ENCODE measurements at places on chromosomes 2 and 18. TPM values are rescaled to one million over a fixed set of nuclear protein-coding genes. Genes with fewer than 3 reads are reported as not detected.

HOXD4 gene
- total RNA-seq, result 0.18 TPM

RESP18 gene
- total RNA-seq, result not detected

MC4R gene
- not detected for total RNA-seq

ELAC1 gene
- total RNA-seq, result 5.4 TPM

PRKRA gene
- 43.5 TPM for total RNA-seq

RNF144A gene
- 2.8 TPM for total RNA-seq

SPC25 gene
- 0.28 TPM for total RNA-seq

PDCD1 gene
- total RNA-seq, result not detected

CD8A gene
- not detected for total RNA-seq

ANO7 gene
- total RNA-seq, result 0.83 TPM

DPP10 gene
- not detected for total RNA-seq

FZD7 gene
- total RNA-seq, result 68.4 TPM

RPS27A gene
- 745 TPM for total RNA-seq

SERPINB4 gene
- total RNA-seq, result 0.14 TPM

CAPN10 gene
- 20.1 TPM for total RNA-seq

REG1B gene
- not detected for total RNA-seq

MALL gene
- total RNA-seq, result 2.6 TPM

SULT1C3 gene
- not detected for total RNA-seq

THADA gene
- 26.3 TPM for total RNA-seq

APLF gene
- 7.0 TPM for total RNA-seq

ITSN2 gene
- 20.5 TPM for total RNA-seq

DPYSL5 gene
- total RNA-seq, result not detected

GORASP2 gene
- 38.5 TPM for total RNA-seq

VPS54 gene
- total RNA-seq, result 19.6 TPM

POTEF gene
- total RNA-seq, result not detected

DNAJC5G gene
- total RNA-seq, result not detected

GPAT2 gene
- 2.3 TPM for total RNA-seq

TUBB8B gene
- not detected for total RNA-seq

CXXC1 gene
- 47.1 TPM for total RNA-seq

CYP1B1 gene
- 23.0 TPM for total RNA-seq

SLC9A2 gene
- total RNA-seq, result not detected

SLC39A10 gene
- 71.6 TPM for total RNA-seq

MDH1B gene
- 1.4 TPM for total RNA-seq

ALLC gene
- total RNA-seq, result not detected

NDC80 gene
- total RNA-seq, result 2.7 TPM

CNRIP1 gene
- total RNA-seq, result 28.4 TPM

All from smooth muscle cell of bladder (primary cell).